Natural killer cell (primary cell): ENCODE measurements at places on chromosomes 4 and X.

- no peak overlapping the region for H3K27ac ChIP-seq
- H3K36me3 ChIP-seq, result no peaks in the 10 kb centered on the region
- H3K27me3 ChIP-seq, result peaks cover 82% of the 10 kb centered on the region
- no peak for DNase-seq
Observed at GRCh38 chr4:112517067-112517634, 1.2 kb upstream of the NEUROG2 start.

- H3K27ac ChIP-seq, result no peak overlapping the region
- H3K36me3 ChIP-seq, result no peaks in the 10 kb centered on the region
- H3K27me3 ChIP-seq, result no peaks in the 10 kb centered on the region
Observed at GRCh38 chr4:78940752-78941151, 1.5 kb upstream of the PAQR3 start.

DNA sequence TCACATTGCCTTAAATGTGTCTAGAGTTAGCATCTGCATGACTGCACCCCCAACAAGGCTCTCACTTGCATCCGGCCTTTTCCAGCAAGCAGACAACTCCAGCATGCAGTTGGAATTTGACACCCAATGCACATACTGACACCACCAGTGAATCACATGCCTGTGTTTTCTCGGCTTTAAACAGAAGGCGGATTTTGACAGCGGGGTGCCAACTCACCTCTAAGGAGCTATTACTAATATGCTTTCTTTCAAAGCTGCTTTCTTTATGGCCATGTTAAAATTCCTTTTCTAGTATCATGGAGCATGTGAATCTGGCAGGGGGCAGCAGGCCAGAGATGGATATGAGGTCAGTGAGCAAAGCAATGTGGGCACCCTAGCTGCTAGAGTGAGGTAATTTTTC lies 78.0 kb upstream of the CLNK start:
- no peak for DNase-seq
- H3K27me3 ChIP-seq, result no peaks in the 10 kb centered on the region
- H3K36me3 ChIP-seq, result no peaks in the 10 kb centered on the region
- no peaks in the 10 kb centered on the region for H3K4me1 ChIP-seq

DNA sequence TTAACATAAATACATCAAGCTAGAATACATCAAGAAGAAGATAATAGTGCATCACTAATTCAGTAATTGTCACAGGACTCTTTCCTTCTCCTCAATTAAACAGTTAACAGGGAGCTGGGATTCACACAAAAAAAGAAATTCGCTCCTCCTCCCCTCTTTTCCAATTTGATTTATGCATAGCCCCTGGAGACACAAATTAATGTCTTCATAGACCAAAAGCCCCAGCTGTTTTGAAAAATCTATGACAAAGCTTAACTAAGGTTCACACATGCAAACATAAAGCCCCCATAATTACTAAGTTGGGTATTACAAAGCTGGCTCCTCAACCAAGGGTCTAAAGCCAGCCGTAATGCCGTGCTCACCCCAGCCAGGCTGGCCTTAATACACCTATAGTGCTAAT lies 61.2 kb downstream of the ENOX2 start:
- H3K36me3 ChIP-seq, result no peaks in the 10 kb centered on the region
- H3K27ac ChIP-seq, result no peak overlapping the region
- no peak overlapping the region for H3K4me3 ChIP-seq

DNA sequence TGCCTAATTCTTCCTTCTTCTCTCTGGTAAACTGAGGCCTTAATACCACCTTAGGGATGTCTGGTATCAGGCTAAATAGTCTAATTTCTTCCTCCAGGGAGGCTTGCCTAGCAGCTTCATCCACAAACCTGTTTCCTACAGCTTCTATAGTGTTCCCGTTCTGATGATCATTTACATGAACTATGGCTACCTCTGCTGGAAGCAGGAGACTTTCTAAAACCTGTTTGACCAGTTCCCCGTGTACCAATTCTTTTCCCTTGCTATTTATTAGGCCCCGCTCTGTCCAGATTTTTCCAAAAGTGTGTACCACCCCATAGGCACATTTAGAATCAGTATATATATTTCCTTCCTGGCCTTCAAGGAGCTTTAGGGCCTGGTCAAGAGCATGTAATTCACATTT lies 5.8 kb upstream of the USP38 start:
- no peaks in the 10 kb centered on the region for H3K4me1 ChIP-seq
- DNase-seq, result no peak
- no peak overlapping the region for H3K4me3 ChIP-seq
- H3K36me3 ChIP-seq, result no peaks in the 10 kb centered on the region
- H3K27me3 ChIP-seq, result no peaks in the 10 kb centered on the region

DNA sequence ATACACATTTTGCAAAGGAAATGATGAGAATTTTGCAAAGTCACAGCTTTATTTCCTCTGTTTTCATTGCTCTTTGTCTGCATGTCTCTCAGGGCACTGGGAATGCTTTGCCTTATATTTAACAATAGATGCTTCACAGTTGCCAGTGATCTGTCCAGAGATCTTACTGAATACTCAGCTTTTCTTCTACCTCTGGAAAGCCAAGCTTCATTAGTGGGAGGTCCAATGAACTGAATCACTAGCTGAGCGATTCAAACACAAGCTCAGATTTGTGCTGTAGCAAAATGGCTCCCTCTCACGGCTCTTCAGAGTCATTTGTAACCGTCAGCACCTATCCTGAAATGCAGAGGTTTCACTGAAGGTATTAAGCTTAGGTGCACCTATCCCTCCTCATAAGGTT lies 138.9 kb downstream of the DCLK2 start:
- no peak overlapping the region for H3K27ac ChIP-seq
- H3K36me3 ChIP-seq, result no peaks in the 10 kb centered on the region
- no peak overlapping the region for H3K4me3 ChIP-seq
- no peaks in the 10 kb centered on the region for H3K27me3 ChIP-seq

- no peaks in the 10 kb centered on the region for H3K36me3 ChIP-seq
- H3K4me1 ChIP-seq, result no peaks in the 10 kb centered on the region
Observed at GRCh38 chrX:25158635-25159034, 142.9 kb upstream of the ARX start.

DNA sequence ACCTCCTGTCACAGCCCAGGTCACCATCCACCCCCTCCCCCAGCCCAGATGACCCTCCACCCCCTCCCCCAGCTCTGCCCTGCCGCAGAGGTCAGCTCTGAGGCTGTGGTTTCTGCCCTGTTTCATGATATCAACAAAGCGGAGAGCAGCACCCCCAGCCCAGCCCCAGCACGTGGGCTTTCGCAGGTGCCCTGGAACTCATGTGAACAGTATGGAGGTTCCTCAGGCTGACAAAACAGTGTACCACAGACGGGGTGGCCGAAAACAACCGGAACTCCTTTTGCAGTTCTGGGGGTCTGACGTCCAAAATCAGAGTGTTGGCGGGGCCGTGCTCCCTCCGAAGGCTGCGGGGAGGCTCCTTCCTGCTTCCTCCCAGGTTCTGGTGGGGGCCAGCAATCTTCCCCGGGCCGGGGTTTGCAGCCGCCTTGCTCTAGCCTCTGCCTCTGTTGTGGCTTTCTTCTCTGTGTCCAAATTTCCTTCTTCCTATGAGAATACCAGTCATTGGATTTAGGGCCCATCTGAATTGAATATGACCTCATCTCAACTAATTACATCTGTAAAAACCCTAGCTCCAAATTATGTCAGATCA lies 7.9 kb upstream of the PSAPL1 start:
- no peak overlapping the region for H3K27ac ChIP-seq
- H3K4me3 ChIP-seq, result no peak overlapping the region
- no peak for DNase-seq

GRCh38 chr4:10879411-10880110 lies 195.0 kb upstream of the CLNK start:
- no peak for DNase-seq
- H3K4me3 ChIP-seq, result no peak overlapping the region
- no peaks in the 10 kb centered on the region for H3K36me3 ChIP-seq
- no peak overlapping the region for H3K27ac ChIP-seq

DNA sequence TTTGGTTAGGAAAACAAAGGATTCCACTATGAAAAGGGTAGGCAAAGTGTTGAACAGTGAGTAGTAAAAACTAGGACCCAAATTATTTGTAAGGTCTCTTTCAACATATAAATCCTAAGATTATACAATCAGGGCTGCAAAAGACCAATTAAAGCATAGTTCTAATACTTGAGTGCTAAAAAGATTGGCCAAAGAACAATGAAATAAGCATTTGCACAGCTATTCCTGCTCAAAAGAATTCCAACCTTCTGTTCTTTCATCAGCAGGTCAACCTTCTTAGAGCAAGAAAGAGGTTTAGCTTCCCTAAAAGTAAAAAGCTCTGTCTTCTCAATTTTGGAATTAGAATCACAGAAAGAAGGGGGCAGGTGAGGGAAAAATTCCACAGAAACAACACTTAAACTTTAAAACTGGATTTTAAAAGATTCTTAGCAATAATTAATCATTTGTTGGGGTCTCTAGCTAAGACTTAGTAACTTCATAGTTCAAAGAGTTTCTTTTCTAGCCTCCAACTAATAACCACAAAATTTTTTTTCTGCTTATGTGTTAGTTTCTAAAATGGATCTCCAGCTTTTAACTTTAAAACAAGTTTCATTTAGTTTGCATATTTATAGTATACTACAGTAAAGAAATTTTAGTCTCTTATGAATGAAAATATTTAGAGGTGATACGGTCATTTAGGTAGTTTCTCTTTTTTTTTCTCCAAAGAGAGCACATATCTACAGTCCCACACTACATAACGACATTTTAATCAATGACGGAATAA lies 16.3 kb downstream of the TSPAN5 start:
- no peak for DNase-seq
- H3K4me3 ChIP-seq, result no peak overlapping the region
- H3K4me1 ChIP-seq, result peaks cover 8% of the 10 kb centered on the region
- H3K27me3 ChIP-seq, result no peaks in the 10 kb centered on the region
